ENCODE measurements at places on chromosomes 4 and X. TPM values are rescaled to one million over a fixed set of nuclear protein-coding genes. Genes with fewer than 3 reads are reported as not detected.

GRCh38 chr4:1767770-1768366 lies 25.2 kb upstream of the FGFR3 start:
- ATAC-seq: peak; percentile 33

DNA sequence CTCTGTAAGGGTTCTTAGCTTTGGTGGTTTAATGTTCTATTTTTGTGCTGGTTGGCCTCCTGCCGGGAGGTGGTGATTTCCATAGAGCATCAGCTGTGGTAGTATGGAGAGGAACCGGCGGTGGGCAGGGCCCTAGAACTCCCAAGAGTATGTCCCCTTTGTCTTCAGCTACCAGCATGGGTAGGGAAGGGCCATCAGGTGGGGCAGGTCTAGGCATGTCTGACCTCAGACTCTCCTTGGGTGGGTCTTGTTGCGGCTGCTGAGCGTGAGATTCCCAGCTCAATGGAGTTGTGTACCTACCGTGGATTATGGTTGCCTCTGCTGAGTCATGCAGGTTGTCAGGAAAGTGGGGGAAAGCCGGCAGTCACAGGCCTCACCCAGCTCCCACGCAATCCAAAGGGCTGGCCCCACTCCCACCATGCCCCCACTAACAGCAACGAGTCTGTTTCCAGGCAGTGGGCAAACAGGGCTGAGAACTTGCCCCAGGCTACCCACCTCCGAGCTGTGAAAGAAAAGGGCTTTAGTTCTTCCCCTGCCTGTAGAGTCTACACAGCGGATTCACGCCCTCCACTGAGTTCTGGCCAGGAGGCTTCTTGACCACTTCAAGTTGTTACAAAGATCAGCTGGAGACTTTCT lies 235.9 kb downstream of the RPA4 start:
- ATAC-seq: no peak

TBC1D8B gene
- 0.60 TPM for total RNA-seq

GRCh38 chrX:119682019-119682989 lies 10.7 kb downstream of the SEPTIN6 start:
- no peak for ATAC-seq

GRCh38 chr4:183182873-183183725 lies 84.0 kb downstream of the WWC2 start:
- peak; percentile 71 for ATAC-seq
